ENCODE measurements at places on chromosomes 5 and 9. TPM values are rescaled to one million over a fixed set of nuclear protein-coding genes. Genes with fewer than 3 reads are reported as not detected.

Gene RASGRF2
- polyA plus RNA-seq: not detected

Gene ADAMTSL2
- 0.31 TPM for polyA plus RNA-seq

Gene CDH9
- polyA plus RNA-seq: not detected

Gene FRMD3
- polyA plus RNA-seq: 1.3 TPM

Gene SHOC1
- polyA plus RNA-seq: not detected

Gene C9orf153
- polyA plus RNA-seq: 0.03 TPM

DNA sequence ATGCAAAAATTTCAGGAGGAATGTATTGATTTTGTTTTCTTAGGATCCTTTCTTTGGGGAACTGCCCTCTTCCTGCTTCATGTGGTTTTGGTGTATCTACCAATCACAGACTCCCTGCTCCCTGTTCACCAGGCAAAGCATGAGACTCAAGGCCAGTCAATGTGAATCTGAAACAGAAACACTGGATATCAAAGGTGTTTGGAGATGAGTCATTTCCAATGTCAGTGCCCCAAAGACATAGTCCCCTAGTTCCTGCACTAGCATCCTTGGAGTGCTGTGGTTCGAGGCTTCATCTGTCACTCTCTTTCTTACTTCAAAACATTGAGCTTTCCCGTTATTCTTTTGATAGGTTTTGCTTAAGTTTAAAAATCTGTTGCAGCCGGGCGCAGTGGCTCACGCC lies 8.1 kb downstream of the PPP3R2 start:
- DNase-seq: no peak

- DNase-seq: no peak
These were observed 205.3 kb upstream of the PANK3 start for GRCh38 chr5:168784454-168784853.

DNA sequence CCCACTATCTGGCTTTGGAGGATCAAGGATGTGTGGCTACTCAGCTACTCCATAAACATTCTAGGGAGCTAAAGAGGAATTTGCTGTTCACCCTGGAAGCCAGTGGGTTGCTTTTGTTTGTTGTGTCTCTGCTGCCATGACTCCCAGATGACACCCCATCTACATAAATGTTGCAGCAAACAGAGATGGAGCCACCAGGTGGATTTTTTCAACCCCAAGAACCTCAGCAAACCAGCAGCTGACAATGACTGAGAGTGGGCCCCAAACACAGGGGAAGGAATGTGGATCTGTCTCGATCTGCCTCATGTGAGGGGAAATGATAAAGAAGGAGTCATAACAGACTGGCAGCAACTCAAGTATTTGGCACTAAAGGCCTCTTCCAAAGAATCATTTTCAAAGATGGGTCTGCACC lies 132.7 kb upstream of the TNC start:
- DNase-seq: no peak

GRCh38 chr5:38615981-38616451 lies 59.6 kb upstream of the LIFR start:
- DNase-seq: no peak

DNA sequence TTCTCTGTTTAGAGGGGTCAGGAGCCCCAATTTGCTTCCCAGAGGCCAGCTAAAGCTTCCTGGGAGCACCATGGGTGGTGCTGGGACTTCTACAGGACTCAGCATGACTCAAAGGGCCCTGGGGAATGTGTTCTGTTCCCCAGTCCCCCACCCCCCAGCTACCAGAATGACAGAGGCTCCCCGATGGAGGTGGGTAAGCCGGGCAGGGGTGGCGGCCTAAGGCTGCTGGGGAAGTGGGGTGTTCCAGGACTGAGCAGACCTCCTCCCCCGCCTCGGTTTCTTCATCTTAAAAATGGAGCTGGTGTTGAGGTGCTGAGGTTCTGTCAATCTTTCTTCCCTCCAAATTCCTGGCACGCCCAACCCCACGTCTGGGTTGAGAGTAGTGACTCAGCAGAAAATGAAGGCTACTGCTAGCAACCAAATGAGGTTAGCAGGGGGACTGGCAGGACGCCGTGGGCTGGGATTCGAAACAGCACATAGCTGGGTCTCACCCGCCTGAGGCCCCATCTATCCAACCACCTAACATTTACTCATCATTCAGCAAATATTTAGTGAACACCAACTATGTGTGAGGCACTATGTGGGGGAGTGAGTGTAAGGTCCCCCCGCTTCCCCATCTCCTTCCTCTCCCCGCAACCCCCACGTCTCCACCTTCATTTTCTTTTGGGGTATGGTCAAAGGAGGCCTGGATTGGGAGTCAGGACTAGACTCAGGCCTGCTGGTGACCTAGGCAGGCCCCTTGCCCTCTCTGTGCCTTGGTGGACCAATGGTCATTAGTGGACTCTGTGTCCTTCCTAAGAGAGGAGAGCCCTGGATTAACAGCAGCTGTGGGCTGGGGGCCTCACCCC lies 50.2 kb downstream of the C9orf50 start:
- no peak for DNase-seq

GRCh38 chr5:115720888-115721287 lies 95.1 kb upstream of the TMED7 start:
- DNase-seq: no peak

DNA sequence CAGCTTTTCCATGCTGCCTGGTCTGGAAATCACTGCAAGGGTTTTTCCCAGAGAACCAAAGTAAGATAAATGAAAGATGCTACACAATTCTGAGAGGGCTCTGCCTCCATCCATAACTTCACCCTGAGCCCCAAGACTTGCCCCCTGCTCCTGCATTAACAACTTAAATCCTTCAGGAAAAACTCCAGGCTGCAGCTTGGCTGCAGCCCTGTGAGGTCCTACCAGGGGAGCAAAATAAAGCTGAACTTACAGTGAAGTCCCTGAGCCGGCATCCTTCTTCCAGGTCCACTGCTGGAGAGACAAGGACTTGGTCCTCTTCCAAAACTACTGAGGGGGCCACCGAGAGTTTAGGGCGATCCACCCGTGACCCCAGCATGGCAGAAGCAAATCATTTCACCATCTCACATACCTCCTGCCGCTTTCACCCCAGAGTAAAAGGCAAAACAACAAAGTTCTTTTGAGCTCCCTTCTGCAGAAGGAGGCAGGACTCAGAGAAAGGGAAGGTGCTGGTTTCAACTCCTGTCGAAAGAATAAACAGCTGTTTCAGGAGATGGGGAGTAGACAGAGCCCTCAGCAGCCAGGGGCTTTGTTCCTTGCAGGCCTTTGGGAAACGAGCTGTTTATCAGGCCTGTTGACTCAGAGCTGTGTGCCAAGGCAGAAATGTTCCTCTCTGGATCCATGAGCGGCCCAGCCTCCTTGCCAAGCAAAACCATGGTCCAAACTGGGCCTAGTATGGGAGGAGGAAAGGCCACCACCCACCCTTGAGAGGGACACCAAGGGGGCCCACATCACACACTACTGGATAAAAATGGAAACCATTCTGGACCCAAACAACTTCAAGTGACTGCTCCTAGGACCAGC lies 20.6 kb downstream of the GGTA1 start:
- no peak for DNase-seq

GRCh38 chr9:13750639-13751038 lies 471.1 kb upstream of the MPDZ start:
- no peak for DNase-seq

DNA sequence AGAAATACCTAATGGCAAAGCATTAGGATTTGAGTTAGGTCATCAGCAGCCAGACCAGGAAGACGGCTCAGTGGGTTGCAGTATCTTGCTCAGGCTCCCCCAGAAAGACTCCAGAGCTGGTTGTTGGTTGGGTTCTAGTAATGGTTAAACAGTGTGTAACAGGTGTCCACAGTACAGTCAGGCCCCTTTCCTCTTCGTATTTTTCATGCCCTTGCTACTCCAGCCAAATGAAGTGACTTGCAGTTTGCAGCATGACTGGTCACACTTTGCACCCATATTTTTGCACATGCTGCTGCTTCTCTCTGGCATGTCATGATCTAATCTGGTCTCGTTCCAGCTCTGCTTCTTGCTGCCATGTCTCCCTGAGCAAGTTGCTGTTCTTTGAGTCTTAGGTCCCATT lies 60.6 kb upstream of the TRPC7 start:
- DNase-seq: no peak

GRCh38 chr5:8766448-8766847 lies 779.4 kb downstream of the SEMA5A start:
- peak; percentile 19 for DNase-seq

All from SK-N-SH (cell line).